Activated CD4-positive, alpha-beta T cell treated with anti-CD3 and anti-CD28 coated beads, Interleukin-2, amount 50 U/mL, for 48 hours (primary cell): ENCODE measurements at places on chromosomes 5 and 9.

DNA sequence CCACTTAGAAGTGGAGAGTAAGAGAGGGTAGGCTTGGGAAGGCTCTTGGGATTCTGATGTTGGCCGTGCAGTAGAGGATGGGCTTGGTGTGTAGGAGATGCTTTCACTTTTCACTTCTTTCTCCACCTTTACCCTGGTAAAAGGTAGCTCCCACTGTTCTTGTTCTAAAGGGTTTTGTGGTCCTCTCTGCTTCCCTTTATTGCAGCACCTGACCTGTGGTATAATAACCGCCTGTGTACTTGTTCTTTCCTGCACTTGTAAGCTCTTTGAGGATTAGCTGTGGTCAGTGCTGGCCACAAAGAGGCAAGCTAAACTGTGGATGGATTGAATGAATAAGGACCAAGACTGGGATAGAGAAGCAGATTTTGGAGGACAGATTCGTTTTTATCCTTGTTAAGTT, 25.2 kb downstream of the KDM4C start:
- no peak for DNase-seq

GRCh38 chr5:14873093-14873492, 1.5 kb upstream of the ANKH start:
- DNase-seq, result no peak

DNA sequence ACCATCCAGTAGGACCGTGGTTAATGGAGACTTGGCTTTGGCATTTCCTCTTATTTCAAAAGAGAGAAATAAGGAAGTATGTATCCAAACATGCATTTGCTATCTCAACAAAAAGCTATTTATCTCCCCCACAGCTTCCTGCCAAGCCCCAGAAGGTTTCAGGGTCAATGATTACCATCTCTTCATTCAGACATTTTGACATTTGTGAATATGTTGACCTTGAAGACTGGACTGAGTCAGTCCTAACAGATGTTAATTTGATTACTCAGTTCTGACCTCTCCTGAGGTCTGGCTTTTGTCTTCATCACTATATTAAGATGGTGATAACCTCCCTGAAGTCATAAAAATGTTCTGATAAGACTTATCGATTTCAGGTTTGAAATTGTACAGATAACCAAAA, 479.4 kb downstream of the AGTPBP1 start:
- DNase-seq, result no peak

DNA sequence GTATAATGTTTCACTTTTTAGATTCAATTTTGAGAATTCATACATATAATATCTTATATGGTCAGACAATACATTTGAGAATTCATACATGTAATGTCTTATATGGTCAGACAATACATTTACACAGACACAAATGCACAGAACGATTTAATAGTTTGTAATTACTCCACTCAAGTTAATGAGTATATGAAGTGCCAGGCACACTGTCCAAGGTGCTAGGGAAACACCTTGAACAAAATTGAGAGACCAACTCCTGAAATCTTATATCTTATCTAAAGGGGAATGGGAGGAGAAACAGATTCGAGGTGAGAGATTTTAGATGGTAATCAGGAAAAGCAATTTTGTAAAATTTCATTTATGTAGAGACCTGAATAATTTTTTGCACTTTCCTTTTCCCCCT, 994.7 kb downstream of the CDH12 start:
- no peak for DNase-seq

DNA sequence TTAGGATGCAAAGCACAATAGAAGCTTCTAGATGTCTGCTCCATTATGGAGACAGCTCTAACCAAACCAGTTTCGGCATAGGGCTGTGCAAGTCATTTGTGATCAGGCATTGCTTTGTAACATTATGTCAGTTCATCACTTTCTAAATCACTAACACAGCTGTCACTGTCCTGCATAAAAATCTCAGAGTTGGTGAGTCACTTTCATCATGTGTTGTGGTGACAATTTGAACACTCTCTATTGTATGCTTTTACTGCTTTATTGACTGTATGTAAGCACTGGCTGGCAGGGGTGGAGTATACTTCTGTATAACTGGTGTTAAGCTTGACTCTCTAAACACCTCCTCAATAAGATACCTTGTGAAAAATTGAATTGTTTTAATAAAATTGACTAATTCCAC, 77.9 kb downstream of the SLCO4C1 start:
- no peak for DNase-seq

- peak; percentile 58 for DNase-seq
Observed at GRCh38 chr9:90142580-90142979, 500.0 kb downstream of the DIRAS2 start.

- DNase-seq, result no peak
Observed at GRCh38 chr9:95857124-95857523, 18.4 kb upstream of the ERCC6L2 start.

DNA sequence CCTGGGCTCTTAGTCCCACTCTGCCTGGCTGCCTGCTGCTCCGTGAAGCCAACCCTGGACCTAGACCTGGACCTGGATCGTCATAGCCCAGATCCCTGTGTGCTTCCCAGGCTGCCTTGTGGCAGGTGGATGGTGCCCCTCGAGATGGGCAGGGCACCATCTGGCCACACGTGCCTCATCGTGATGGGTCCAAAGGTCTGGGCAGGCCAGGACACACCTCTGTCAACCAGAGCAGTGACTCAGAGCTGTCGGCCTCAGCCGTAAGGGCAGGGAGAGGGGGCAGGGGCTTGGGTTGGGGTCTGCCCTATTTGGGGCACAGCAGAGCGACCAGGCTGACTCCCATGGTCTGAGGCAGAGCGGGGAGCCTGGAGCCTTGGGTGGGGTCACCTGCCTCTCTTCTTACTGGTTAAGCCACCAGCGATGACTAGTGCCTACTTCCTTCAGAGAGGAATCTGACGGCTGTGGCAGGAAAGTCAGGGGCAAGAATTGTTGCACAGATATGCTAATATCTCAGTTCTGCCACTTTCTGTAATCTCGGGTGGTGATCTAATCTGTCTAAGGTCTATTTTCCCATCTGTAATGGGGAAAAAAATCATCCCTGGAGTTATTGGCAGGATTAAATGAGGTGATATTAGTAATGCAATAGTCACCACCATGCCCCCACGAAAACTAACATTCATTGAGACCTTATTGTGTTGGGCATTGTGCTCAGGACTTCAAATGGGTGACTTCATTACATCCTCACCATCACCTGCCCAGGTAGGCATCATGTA, 3.2 kb upstream of the CDHR2 start:
- DNase-seq, result no peak

DNA sequence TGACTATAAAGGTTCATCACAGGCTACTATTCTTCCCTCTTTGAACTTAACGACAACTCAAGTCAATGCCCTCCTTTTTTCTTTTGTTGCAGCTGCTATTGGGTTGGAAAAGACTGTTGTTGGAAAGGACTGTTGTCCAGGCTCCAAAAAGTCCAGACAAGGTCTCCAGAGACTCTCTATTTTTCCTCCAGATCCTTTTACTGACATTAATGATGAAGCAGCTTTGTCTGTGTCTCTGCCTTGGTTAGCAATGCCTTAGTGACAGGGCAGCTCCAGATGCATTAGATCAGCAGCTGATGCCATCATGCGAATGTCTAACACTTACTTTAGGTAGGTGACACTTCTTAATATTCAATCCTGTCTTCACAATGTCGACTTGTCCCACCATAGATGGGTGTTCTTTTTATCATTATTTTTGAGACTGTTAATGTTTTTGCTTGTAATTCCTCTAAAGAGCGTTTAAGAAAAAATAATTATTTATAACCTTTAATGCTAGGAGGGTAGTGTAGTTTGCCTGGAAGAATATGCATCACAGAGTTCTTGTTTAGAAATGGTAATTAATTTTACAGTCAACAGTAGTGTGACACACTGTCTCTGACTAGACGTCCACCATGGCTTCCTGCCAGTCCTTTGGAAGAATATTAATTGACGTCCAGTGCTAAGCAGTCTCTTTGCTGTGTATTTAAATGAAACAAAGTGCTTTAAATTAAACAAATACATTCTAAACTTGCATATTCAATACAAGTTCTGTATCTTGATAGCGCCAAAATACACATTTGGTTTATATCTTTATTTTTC, 492.2 kb downstream of the NR2F1-AS1 start:
- DNase-seq, result no peak

DNA sequence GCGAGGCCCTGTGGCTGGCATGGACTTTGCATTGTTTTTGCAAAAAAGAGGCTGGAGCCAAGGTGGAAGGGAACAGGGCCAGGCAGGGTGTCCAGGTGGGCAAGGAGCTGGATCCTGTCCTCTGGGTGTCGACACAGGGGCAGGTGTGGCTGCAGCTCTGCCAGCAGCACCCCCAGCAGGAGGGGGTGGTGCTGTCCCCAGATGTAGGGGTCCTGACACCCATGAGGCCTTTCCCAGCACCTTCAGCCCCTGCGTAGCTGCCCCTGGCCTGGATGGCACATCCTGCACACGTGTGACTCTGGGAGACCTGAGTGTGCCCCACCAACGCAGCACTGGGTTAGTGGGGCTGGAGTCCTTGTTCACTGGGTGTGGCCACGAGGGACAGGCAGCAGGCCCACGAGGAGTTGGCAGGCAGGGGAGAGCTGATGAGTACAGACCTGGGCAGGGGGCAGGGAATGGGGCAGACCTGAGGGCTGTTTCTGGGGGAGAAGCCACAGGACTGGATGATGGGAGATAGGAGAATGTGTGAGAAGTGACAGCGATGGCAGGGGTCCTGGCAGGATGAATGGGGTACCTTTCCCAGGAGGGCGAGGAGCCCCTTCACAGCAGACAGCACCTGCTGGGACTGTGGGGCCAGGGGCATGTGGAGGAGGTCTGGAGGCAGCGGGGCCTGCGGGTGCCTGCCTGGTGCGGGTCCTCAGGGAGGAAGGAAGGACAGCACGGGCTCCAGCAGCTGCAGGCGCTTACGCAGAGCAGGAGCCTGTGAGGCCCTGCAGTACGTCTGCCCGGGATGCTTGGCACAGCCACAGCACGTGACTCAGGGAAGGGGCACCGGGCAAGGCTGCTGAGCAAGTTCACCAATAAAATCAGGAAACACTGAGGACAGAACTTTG, 3.6 kb upstream of the RASGEF1C start:
- DNase-seq, result no peak

DNA sequence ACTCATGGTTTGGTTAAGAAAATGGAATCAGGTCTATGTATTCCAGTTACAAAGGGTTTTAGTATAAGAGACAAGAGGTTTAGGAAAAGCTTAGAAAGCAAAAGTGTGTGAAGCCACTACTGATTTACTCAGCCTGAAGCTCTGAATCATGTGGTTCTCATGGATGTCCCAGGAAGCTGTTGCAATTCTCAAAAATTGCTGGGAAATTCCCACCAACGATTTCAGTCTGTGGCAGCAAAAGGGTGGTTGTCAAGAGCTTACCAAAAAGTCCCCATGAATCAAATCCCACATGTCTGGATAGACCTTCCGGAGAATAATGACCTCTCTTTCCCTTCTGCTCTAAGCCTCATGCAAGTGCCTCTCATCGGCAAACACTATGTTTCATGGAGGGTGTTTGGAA, 929.9 kb downstream of the TLE4 start:
- no peak for DNase-seq

DNA sequence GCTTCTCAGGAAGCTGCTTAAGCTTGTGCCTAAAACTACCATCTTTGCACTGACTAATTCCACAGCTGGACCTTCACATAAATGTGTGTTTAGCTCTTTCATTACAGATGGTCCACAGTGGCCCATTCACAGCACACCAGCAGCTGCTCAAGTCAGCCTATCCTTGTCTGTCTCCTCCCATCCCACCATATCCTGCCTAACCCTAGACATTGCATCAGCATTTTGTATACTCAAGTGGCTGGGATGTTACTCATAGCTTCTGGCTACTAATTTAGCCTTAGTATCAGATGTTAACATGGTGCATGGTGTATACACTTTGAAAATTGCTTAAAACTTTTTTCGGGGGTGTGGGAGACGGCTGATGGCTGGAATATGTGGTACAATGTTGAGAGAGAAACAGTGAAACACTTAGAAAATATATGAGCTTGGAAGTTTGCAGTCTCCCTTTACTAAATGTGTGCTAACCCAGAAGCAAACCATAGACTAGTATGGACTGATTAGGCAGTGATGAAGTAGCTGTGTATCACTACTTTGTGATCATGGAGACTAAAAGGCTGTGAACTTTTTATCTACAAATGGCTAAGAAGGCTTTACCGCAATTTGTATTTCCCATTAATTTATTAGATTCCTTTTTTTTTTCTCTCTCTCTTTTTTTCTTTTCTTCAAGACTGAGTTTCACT, 83.1 kb downstream of the JMY start:
- DNase-seq, result no peak

DNA sequence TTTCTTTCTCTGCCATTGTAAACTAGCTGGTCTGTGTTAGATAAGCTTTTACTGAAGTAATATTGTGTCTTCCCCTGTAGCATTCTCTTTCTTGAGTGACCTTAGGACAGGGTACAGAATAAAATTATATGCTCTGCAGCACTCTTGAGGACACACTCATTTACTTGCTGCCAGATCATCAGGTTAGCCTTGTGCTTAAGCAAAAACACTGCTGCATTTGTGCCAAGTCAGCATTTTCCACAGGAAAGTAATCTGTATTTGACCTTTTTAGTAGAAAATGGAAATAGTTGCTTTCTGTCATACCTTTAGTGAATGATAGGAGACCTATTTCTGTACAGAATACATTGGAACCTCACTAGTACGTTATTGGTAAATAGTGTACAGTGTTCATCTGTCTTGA, 54.2 kb downstream of the LMNB1 start:
- DNase-seq, result no peak

GRCh38 chr9:126569036-126569435, 44.7 kb upstream of the LMX1B start:
- DNase-seq, result no peak

DNA sequence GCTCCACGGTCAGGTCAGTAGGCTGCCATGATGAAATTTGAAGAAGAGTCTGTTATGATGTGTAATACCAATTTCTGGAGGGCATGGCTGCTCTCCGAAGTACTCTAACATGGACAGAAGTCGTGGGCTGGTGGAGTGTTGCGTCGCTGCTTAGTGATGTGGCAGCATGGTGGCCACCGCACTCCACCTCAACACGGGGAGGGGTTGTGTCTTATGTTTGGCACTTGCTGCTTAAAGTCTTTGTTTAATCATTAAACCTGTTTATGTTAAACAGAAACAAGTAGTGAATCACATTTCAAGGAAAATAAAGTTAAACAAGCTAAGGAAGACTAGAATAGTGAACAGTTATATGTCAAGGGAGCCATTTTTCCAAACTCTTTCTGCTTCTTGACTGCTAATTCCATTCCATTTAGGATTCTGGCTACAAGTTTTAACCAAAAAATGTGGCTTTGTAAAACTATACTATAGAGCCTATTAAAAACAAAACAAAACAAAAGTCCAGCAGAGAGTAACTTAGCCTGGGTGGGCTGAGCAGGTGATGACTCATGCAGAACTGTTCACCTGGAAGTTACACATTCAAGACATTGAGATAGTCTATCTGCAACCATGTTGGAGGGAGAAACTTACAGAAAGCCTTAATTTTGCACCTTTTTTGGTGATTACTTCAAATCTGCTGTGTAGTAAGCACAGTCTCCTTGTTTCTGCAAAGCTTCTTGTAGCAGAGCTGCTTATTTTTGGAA, 9.5 kb downstream of the HABP4 start:
- DNase-seq, result no peak
